Activated CD4-positive, alpha-beta T cell treated with anti-CD3 and anti-CD28 coated beads, Interleukin-2, amount 50 U/mL, for 1 hour (primary cell): ENCODE measurements at places on chromosomes 2 and 18.

GRCh38 chr18:61703508-61703907 lies 189.3 kb downstream of the RNF152 start:
- DNase-seq: no peak

GRCh38 chr2:25250331-25251070 lies 82.1 kb upstream of the POMC start:
- no peak for DNase-seq

DNA sequence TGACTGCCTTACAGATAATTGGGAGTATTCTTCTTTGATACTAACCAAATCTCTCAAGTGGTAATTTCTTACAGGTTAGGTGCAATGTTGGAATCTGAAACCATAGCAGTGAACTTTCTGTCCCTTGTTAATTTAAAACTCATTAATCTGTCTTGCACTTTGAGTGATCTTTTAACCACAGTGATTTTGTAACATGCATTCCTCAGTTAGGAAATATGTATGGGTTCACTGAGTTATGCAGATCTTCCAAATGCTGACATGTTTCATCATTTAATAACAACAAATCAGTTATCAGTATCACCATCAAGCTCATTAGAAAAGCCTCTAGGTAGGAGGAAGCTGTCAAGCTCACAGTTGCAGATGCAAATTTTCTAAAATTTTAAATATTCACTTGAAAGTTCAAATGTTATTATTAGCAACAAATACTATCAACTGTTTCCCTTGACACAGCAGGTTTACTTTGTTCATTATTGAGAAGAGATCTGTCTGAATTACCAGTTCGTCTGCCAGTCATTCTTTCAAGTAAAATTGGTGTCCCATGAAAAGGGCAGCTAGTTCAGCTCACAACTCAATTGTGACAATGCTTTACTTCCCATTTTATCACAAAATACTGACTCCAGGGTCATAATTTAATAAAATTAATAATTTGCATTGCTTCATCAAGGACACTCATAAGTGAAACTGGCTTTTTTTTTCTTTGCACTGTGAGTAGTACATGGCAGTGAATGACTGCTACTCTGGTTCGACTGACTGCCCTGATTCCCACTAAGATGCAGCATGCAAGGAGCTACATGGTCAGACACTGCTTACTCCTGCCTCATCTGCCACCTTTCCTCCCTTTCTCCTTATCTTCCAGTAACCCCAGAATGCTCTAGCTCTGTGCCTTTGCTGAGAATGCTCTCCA lies 31.6 kb downstream of the SUCLG1 start:
- no peak for DNase-seq

- no peak for DNase-seq
These were observed 36.8 kb downstream of the GPC1 start for GRCh38 chr2:240472078-240472790.

DNA sequence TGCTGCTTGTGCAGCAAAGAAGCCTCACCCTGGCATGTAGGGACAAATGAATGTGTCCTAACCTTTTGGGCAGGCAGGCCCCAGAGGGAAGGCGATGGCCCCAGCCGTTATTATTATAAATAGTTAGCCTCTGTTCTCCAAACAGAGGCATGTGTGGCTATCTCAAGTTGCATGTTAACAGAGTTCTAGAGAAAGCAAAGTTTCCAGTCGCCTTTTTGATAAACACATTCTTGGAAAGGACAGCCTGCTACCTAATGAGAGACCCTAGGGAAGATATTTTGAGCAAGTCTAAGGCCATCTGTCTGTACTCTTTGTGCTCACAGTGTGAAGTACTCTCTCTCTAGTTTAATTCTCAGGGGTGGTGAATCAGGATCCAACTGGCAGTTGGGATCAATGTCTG lies 97.4 kb upstream of the FHL2 start:
- DNase-seq: no peak

- no peak for DNase-seq
These were observed 45.4 kb upstream of the SCN1A start for GRCh38 chr2:166173263-166173662.

- DNase-seq: no peak
These were observed 5.9 kb downstream of the GBX2 start for GRCh38 chr2:236162031-236162845.

- no peak for DNase-seq
These were observed 279.7 kb downstream of the MEIS1 start for GRCh38 chr2:66714610-66715009.

DNA sequence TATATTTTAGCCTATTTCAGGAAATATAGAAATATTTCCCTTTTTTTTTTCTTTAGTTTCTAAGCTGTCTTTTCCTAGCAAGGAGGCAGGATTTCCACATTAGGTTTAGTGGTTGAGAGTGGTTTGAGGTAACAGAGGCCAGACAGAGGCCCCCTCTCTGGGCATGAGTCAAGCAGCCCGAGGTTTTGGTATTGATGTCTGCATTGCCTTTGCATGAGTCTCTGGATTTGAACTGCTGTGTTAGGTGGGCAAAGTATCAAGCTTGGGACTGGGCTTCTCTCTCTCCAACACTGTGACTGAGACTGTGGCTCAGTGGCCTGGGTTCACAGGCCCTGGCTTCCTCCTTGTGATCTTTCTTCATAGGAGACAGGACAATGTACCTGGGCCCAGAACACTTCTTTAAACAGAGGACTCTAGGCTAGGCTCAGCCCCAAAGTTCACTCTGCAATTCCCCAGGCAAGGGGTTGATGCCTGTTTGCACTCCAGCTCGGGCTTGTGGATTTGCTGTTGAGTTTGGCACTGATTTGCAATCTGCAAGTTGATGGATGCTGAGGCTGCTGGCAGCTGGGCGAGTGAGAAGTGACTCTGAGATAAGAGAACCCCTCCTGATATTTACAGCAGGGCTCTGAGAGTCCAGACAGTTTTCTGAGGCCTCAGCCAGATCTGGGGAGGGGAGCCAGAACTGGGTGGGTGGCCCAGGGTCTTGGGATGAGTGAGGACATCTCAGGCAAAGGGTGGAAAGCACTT lies 271.2 kb downstream of the EN1 start:
- DNase-seq: no peak

DNA sequence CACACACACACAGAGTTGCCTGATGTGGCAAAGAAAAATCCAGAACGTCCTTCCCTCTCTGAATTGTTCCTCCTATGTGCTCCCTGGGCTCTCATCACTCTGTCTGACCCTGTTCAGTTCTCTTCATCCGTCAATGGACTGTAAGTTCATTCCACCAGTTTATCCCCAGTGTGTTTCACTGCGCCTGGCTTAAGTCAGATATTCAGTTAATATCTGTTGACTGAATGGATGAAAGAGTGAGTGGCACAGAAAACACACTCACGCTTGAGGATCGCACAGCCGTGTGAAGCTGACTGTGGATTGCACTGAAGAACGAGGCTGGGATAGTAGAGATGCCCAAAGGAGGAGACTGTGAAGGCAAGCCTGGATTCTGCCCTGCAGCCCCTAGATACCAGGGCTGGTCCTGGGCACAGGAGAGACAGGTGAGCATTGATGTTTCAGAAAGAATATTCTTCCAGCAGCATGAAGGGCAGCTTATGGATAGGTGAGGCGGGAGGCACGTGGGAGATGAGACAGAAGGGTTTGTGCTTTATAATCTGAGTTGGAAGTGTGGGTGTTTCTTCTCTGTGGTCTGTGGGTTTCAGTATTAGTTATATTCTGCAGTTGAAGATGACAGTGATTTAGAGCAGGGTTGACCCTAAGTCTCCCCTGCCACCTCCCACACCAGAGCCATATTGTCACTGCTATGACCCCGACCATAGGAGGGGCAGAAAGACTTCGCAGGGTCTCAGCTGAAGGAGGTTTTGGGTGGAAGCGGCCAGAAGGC lies 129.9 kb downstream of the SOCS6 start:
- no peak for DNase-seq

DNA sequence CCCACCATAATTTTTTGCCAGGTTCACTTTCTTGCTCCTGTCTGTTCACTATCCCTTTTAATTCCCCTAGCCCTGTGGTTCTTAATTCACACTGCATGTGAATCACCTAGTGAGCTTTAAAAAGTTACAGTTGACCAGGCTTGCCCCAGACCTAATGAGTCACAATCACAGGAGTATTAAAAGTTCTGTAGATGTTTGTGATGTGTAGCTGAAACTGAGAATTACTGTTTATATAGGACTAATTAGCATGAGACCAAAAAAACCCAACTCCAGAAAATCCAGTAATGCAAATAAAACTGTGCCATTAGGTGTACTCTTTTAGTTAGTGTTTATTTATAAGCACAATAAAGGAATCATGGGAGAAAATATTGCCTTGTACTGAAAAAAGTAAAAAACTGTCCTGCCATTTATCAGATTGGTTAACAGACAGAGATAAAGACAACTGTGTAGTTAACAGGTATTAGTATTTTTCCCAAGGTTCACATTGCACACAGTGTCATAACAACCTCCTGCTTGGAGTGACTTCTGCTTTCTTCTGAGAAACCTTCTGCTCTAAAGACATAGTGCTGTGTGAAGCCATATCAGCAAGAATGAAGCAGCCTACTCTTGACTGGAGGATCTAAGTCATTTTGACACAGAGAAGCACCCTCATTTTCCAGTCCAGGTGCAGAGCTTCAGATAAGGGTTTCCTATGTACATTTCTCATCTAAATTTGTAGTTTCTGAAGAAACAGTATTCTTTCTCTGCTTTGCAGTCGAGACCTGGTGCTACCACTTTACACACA lies 39.0 kb downstream of the VAPA start:
- DNase-seq: no peak

DNA sequence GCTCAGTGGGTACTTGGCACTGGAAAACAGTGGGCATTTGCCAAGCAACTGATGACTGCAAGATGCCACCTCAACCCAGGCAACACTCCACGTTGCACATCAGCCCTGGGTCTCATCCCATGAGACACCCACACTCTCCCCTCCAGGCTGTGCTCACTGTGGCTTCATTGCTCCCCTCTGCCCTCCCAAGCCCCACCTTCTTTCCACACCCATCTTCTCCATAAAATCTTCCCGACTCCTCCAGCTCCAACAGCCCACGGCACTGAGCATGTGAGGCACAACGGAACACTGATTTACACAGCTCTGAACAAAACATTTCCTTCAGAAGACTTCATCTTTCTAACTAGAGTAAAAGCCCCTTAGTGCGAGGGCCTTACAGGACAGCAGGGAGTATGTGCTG lies 117.8 kb upstream of the ACAA2 start:
- DNase-seq: no peak

GRCh38 chr18:22283397-22283796 lies 114.0 kb downstream of the GATA6 start:
- no peak for DNase-seq

DNA sequence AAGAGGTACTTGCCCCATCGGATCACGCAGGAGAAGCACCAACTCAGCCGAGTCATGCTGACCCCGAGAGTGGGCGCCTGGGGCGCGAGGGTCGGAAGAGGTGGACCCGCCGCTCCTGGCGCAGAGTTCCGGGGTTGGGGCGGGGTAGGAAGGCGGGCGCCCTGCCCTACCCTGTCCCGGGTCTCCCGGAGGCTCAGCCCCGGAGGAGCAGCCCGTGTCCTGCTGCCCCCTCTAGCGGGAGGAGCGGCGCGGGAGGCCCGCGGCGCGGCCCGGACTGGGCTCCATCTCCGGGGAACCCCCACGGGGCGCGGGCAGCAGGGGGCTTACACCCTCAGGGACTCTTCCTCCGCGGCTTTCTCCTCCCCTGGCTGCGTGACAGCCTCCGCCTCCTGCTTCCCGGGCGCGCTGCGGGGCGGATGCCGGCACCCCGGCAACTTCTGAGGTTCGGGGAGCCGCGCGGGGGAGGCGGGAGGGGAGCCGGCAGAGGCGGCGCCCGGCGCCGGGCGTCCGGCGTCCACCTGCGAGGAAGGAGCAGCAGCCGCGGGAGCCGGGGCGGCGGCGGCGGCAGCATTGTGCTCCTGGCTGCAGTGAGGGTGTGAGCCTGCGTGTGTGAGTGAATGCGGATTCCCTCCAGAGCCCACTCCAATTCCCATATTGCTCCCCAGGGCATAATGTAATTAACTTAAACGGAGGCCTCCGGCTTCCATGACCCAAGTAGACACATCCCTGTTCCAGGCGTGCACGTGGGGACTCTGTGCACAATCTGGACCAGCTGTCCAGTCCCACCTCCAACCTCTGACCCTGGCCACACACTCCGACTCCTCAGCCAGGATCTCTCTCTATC lies 7.6 kb upstream of the TNS1 start:
- DNase-seq: no peak

- no peak for DNase-seq
These were observed 11.1 kb downstream of the AQP4 start for GRCh38 chr18:26854292-26854881.

- DNase-seq: no peak
These were observed 69.5 kb downstream of the ARL4C start for GRCh38 chr2:234427081-234428061.

- no peak for DNase-seq
These were observed 109.6 kb upstream of the EML6 start for GRCh38 chr2:54613794-54614257.

DNA sequence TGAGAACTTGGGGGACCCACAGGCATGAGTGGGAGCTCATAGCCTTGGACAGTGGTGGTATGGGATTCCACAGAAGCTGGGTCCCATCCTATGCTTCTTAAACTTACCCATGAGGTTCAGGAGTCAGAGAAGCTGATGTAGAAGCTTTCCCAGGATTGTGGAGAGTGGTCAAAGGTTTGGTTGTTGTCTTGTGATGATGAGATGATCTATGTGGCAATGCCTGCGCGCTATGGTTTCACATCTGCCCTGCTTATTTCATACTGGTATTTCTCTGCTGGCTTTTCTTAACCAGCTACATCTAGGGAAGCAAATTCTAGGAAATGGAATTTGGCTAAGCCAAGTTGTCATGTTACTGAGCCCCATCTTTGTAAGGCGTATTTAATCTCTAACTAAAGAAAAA lies 168.6 kb downstream of the ZNF407 start:
- DNase-seq: no peak

DNA sequence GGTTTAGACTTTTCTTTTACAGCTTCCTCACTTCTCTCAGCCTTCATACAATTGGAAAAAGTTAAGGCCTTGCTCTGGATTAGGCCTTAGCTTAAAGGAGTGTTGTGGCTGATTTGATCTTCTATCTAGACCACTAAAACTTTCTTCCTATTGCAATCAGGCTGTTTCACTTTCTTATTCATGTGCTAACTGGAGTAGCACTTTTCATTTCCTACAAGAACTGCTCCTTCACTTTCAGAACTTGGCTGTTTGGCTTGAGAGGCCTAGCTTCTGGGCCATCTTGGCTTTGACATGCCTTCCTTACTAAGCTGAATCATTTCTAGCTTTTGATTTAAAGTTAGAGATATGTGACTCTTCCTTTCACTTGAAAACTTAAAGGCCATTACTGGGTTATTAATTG lies 114.3 kb downstream of the ARHGEF4 start:
- DNase-seq: no peak

DNA sequence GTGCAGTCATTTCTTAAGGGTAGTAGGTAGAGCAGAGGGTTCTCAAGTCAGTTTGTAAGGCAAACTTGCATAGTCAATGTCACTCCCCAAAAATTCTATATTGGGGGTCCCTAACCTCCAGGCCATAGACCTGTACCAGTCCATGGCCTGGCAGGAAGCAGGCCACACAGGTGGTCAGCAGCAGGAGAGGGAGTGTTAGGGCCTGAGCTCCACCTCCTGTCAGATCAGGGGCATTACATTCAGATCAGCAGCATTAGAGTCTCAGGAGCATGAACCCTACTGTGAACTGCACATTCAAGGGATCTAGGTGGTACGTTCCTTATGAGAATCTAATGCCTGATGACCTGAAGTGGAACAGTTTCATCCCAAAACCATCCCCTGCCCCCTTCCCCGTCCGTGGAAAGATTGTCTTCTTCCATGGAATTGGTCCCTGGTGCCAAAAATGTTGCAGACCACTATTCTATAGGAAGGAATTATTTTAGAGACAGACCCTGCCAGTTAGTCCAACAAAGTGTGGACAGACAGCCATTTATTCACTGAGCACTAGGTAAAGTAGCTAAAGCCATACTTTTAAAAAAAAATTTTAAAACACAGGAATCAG lies 6.7 kb downstream of the COA5 start:
- no peak for DNase-seq

- DNase-seq: no peak
These were observed 23.4 kb upstream of the NEDD4L start for GRCh38 chr18:58020567-58021107.
